ENCODE measurements at places on chromosomes 2 and 18. TPM values are rescaled to one million over a fixed set of nuclear protein-coding genes. Genes with fewer than 3 reads are reported as not detected.

- DNase-seq, result no peak
Observed at GRCh38 chr18:54952026-54952425, 7.2 kb downstream of the CCDC68 start.

Gene DPYSL5
- polyA plus RNA-seq, result 309 TPM

Gene ELOA2
- not detected for polyA plus RNA-seq

Gene TDRD15
- polyA plus RNA-seq, result not detected
